ENCODE measurements at places on chromosomes 1 and 21.
A peak's percentile ranks its signal among the peaks of the same experiment; 100 is the strongest.

- DNase-seq, result no peak
Measured at GRCh38 chr1:154353460-154353904, 28.2 kb downstream of the ATP8B2 start.

GRCh38 chr1:204587621-204588020, 71.4 kb downstream of the MDM4 start:
- no peak for DNase-seq

GRCh38 chr1:108048301-108049177, 83.6 kb upstream of the VAV3 start:
- DNase-seq, result no peak

GRCh38 chr1:158163000-158163947, 17.4 kb upstream of the CD1D start:
- DNase-seq, result no peak

DNA sequence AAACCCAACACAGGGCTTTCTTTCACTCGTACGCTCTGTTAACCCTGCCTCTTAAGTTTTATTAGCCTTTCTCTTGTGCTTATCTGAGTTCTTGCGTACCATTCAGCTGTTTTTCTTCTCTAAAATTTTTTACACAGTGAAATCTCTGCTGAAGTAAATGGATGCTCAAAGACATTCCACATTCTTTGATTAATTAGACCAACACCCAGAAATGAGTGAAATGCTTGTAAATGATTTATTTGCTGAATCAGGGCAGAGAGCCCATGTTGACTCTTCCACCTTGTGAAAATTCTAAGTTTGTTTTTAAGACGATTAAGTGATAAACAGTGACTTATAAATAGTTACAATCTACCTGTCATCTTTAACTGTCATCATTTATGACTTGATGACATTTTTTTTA, 156.7 kb downstream of the ACTL8 start:
- no peak for DNase-seq

DNA sequence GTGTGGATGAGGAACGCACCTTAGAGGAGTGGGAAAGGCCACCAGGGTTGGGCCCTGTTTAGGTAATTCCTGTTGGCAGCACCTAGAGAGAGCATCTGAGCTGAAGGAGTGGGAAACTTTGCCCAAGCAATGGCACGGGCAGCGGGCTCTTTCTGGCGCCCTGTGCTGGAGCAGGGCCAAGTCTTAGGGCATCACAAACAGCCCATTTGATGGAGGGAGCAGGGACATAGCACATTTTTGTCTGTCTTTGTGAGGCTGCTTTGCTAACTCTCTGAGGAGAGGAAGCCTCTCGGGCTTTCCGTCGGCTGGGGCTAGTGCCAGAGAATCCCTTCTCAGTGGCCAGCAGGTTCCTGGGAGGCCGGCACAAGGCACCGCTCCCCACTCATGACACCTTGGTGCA, 22.5 kb upstream of the CNTN2 start:
- peak; percentile 11 for DNase-seq

- peak; percentile 5 for DNase-seq
Measured at GRCh38 chr1:34290831-34291230, 114.1 kb downstream of the C1orf94 start.

DNA sequence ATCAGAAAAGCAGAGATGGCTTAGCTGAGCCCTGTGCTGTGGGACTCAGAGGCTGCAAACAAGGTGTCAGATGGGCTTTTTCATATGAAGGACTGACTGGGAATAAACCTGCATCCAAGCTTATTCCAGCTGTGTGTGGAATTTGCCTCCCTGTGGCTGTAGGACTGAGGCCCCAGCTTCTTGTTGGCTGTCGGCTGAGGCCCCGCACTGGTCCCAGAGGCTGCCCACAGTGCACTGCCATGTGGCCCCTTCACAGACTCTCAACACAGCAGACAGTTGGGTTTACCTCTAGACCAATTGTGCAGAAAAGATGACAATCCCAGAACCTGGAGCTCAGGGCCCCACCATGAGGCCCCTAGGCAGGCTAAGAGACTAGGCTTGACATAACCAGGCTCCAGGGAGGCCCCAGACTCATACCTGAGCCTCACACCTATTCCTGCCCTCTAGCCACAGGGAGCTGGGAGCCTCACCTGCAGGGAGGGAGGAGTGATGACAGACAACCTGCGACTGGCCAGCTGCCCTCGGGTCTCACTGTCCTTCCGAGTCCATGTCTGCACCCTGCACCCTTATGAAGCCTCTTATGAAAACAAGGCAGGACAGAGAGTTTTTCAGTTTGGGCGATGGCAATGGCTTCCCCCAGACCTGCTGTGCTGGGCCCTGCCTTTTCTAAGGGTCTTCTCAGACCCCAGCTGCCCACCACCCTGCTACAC, 615.5 kb downstream of the NPHP4 start:
- no peak for DNase-seq

GRCh38 chr1:31605908-31606427, 11.5 kb upstream of the HCRTR1 start:
- DNase-seq, result no peak

DNA sequence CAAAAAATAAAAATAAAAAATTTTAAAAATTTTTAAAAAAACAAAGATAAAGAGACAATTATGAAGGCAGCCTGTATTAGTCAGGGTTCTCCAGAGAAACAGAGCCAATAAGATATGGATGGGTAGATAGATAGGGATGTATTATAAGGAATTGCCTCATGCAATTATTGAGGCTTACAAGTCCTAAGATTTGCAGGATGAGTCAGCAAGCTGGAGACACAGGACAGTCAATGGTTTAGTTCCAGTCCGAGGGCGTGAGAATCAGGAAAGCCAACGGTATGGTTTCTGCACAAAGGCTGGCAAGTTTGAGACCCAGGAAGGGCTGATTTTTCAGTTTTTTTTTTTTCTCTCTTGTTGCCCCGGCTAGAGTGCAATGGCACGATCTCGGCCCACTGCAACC, 24.1 kb upstream of the EIF4G3 start:
- DNase-seq, result no peak

GRCh38 chr1:239253032-239253431, 133.3 kb upstream of the CHRM3 start:
- no peak for DNase-seq

DNA sequence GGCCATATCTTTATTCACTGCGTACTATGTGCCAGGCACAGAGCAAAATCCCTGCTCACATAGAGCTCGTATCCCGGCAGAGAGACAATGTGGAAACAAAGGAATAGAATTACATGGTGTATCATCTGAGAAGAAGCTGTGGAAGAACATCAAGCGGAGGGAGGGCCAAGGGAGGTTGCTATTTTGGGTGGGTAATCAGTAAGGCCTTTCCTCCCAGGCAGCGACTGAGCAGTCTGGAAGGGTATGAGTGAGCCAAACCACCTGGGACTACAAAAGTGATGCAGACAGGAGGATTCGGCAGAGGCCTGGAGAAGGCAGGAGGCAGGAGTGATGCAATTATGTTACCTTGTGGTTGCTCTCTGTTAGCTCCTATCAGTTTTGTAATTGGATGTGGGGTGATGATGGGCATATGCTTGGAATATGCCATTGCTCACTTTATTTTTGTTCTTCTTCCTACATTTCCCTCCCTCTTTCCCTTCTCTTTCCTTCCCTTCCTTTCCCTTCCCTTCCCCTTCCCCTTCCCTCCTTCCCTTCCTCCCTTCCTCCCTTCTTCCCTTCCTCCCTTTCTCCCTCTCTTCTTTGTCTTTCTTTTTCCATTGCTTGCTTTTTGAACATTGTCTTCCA, 172.9 kb downstream of the DISC1 start:
- no peak for DNase-seq

GRCh38 chr1:72623299-72623708, 341.0 kb upstream of the NEGR1 start:
- DNase-seq, result peak; percentile 40

- no peak for DNase-seq
Measured at GRCh38 chr1:226164154-226164553, 22.4 kb downstream of the ACBD3 start.

DNA sequence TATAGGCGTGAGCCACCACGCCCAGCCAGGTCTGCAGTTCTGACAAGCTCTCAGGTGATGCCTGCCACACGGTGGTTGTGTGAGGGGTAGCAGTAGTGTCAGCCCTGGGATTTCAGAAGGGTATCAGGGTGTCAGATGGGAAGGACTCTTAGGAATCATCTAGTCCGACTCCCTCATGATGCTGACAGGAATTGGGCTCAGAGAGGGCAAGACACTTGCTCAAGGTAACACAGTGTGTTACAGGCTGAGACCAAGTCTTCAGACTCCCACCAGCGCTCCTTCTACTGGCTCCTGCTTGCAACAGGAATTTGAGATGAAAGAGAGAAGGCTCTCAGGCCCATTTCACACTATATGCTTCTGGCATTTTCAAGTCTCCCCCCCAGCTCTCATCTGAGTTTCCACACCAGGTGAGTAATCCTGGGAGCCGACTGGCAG, 6.9 kb downstream of the HTR1D start:
- DNase-seq, result no peak

DNA sequence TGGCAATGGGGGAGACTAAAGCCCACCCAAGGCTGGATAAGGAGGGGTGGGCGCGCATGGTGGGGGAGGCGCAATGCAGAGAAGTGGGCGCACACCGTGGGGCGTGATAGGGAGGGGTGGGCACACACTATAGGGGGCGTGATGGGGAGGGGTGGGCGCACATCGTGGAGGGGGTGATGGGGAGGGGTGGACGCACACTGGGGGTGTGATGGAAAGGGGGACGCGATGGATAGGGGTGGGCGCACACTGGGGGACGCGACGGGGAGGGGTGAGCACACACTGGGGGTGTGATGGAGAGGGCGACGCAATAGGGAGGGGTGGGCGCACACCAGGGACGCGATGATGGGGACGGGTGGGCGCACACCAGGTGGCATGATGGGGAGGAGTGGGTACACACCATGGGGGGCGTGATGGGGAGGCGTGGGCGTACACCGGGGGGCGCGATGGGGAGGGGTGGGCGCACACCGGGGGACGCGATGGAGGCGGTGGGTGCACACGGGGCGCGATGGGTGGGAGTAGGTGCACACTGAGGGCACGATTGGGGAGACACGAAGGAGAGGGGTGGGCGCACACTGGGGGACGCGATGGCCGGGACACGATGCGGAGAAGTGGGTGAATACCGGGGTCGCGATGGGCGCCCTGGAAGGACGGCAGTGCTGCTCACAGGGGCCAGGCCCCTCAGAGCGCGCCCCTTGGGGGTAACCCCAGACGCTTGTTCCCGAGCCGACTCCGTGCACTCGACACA, 929 bp downstream of the SUMO3 start:
- no peak for DNase-seq

DNA sequence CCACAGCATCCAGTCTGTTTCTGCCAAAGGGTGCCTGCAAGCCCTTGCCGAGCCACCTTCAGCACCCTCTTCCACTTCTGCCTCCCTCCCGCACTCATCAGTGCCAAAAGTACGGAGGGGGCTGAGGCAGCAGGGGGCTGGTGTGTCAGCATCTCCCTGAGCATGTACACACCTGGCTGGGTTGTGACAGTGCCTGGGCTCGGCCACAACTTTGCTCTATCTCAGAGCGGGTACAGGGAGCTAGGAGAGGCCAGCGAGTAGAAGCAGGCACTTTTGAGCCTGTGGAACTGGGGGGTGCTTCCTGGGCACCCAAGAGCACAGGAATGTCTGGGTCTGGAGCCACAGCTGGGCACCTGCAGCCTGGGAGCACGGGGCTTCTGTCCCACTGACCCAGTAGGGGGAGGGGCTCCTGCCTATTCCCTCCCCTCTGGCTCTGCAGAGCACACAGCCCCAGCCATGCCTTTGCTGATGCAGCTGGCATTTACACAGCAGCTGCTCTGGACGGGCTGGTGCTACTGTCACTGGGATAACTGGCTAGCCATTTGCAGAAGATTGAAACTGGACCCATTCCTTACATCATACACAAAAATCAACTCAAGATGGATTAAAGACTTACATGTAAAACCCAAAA, 319.8 kb upstream of the RRP15 start:
- DNase-seq, result no peak

GRCh38 chr1:167913895-167914496, at the start of gene ADCY10:
Gene ADCY10 (minus strand): TSS chr1:167914134. CDS start chr1:167905140, 8,994 bp downstream.
- no peak for DNase-seq

- DNase-seq, result peak; percentile 63
Measured at GRCh38 chr1:44377925-44378784, 23.1 kb upstream of the ERI3 start.

GRCh38 chr1:78718566-78718965, 68.9 kb downstream of the IFI44 start:
- no peak for DNase-seq

DNA sequence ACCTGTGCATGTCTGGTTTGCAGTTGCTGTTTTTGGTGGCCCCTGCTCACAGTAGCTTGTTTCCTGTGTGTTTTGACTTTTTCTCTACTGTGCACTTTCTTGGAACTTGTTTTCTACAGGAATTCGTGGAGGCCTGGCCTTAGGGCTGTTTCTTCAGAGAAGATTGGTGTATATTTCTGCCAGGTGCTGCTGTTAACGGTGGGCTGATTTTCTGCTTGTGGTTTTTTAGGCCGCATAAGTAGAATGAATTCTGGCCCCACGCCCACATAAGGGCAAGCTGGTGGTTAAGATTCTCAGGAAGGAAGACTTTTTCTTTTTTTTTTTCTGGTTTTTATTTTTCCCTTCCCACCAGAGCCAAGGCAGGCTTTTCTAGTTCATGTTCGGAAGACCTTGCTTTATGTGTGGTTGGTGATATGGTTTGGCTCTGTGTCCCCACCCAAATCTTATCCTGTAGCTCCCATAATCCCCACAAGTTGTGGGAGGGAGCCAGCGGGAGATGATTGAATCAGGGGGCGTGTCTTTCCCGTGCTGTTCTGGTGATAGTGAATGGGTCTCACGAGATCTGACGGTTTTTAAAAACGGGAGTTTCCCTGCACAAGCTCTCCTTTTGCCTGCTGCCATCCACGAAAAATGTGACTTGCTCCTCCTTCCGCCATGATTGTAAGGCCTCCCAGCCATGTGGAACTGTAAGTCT, 71.5 kb upstream of the DISP3 start:
- DNase-seq, result no peak

- no peak for DNase-seq
Measured at GRCh38 chr1:116104667-116105066, 6.5 kb upstream of the MAB21L3 start.

DNA sequence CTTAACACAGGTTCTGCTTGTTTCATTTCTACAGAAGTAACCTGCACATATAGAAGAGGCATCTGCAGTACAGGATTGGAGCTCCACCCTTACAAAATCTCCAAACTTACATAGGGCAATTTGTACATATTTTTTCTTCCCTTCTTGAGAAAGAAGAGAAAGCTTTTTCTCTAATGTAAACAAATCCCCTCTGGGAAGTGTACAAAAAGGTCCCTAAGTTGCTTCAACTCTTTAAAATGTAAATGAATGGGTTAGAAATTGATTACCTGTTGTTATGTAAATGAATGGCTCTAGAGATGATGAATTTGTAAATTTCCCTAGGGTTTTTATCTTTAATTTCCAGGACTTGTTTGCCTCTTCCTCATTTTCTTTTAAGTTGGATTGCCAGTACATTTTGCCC, 1183.7 kb downstream of the MRPL39 start:
- DNase-seq, result no peak

DNA sequence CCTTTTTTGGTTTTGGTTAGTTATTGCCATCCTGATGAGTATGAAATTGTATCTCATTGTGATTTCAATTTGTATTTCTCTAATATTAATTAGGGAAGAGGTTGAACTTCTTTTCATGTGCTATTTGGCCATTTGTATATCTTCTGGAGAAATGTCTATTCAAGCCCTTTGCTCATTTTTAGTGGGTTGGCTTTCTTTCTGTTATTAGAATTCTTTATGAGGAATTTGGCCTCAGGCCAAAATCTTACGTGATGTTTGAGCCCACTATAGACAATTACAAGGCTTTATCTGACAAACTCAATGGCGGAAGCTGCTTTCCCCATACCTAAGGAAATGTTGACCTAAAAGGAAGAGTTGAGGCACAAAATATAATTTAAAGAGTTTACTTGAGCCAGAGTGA, 32.9 kb downstream of the IVNS1ABP start:
- no peak for DNase-seq

Measured in NCI-H1105 treated with DMSO at 0.1 percent for 48 hours (cell line).